Fibroblast of skin of back (primary cell): ENCODE measurements at places on chromosomes 12 and 14.
A peak's percentile ranks its signal among the peaks of the same experiment; 100 is the strongest.

DNA sequence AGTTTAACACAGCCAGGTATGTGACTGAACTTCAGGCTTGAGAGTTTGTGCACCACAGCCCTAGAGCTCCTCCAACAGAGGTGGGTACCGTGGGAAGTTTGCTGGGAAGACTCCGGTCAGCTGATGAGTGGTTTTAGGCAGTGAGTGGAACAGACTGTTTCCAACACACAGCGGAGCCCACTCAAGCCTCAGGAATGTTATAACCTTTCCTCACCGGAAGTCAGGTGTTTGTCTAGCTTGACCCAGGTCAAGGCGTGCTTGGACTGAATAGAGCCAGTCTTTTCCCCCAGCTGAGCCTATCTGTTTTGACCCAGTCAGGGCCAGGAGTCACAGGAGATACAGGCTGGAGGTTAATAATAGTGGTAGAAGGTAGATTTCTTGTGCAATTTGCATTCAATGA, 138.4 kb upstream of the PARP11 start:
- no peak for DNase-seq

- no peak for DNase-seq
Measured at GRCh38 chr14:35218963-35219362, 73.2 kb upstream of the PSMA6 start.

- DNase-seq: no peak
Measured at GRCh38 chr14:101518611-101519473, 42.5 kb upstream of the DIO3 start.

- no peak for DNase-seq
Measured at GRCh38 chr12:41361738-41362137, 173.6 kb downstream of the PDZRN4 start.

DNA sequence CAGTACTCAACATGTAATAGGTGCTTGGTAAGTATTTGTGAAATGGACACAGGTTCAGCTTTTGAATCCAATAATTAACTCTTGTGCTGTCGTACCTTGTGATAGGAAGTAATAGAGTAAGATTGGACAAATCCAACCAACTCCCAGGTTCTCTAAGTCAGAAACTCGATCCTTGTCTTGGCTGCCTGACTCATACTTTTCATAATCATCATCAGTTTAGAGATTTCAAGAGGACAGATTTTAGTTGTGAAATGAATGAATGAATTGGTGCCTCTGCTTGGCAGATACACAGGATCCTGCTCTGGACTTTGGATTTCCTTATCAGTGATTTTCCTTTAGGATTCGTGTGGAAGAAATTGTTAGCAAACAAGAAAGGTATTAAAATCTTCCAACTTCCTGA, 1145.2 kb downstream of the AACS start:
- no peak for DNase-seq

GRCh38 chr14:45212231-45212630, 40.8 kb downstream of the MIS18BP1 start:
- no peak for DNase-seq

DNA sequence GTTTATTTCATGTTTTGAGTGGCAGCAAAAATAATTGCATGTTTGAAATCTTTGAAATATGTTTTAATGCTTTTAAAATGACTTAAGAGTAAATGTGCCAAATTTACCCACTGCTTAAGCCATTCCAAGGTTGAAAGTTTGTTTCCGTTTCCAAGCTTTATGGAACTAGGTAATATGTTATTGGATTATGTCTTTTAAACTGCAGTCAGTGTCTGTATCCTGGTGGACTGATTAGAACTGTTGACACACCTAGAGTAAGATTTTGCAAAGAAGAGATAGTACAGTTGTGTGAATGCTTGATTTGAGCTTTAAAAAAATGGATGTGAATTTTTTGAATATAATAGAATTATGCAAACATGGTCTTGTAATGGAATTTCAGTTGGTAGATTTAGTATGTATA, 135.1 kb downstream of the DERA start:
- no peak for DNase-seq

DNA sequence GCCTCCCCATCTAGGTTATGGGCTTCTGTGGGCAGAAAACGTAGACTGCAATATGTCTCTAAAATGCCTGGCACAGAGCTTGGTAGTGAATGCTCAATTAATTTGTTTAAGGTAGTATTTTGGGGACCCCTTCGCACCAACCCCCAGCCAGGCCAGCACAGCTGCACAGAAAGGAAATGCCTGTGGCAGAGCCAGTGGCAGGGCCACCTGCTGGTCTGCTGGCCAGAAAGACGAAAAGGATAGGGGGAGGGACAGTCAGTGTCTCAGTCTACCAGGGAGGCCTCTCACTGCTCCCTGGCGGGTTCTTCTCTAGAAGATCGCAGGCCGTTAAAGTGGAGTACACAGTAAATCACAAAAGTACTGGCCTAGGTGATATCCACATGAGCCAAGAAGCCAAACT, 3.5 kb downstream of the RAB15 start:
- peak; percentile 24 for DNase-seq

DNA sequence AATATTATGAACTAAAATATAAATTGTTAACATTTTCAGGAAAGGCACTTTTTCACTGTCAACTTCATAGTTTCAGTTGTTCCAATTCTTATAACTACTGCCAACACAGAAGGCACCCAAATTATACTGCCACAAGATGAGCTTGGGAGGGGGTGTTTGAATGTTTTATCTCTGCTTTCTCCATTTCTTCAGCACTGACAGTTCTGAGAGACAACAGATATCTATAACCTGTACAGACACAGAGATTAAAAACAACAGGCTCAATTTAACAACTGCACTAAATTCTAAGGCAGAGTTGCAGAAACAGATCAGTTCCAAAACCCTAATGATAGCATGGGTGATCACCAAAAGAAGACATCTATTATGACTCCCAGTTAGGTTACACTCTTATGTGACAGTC, 12.8 kb downstream of the SCAF11 start:
- no peak for DNase-seq

- peak; percentile 70 for DNase-seq
Measured at GRCh38 chr12:99130808-99131553, 485.9 kb downstream of the APAF1 start.

GRCh38 chr14:67668559-67668958, 5.9 kb downstream of the VTI1B start:
- DNase-seq: no peak

- DNase-seq: peak; percentile 29
Measured at GRCh38 chr14:88895116-88895515, 70.7 kb downstream of the TTC8 start.

GRCh38 chr12:55847033-55847432, 4.3 kb upstream of the MMP19 start:
- peak; percentile 93 for DNase-seq

GRCh38 chr14:30748343-30748742, 126.0 kb upstream of the COCH start:
- no peak for DNase-seq
